ENCODE measurements at places on chromosomes 11 and 22.

DNA sequence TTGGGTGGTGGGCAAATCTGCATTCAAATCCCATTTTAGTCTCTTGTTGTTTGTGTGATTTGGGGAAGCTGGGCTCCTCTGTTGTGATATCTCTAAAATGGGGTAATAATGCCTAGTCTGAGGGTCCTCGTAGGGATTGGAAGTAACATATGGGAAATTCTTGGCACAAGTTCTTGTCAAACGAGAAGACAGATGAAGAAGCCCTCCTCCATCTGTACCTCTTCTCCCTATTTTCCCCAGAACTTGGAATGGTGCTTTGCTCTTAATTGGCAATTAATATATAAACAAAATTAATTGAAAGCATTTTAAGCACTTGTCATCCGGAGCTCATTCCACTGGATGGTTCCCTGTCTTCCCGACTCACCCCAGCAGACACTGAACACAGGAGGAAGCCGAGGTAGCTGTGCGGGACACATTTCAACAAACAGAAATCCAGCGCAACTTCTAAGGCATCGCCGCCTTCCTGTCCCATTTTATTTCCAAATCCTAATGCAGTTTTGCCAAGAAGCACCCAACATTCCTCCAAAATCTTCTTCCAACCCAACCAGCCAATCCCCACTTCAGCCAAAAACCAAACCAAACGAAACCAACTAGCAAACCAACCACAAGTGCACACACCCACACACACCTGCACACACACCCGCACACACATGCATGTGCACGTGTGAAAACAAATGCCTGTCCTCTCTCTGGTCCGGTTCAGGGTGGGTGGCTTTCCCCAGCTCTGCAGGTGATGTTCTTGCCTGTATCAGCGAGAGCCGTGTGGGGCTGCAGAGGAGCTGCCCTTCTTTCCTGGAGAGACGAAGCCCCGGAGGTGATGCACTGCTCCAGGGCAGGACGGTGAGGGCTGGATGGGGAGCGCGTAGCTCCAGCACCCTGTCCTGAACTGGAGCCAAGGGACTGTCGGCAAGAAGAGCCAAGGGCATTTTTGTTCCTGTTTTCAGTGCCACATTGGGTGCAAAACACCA lies 100.8 kb upstream of the B3GAT1 start:
- DNase-seq: no peak

GRCh38 chr11:6603287-6604080 lies at the start of the genes ILK and RRP8:
Gene ILK, plus strand, starts transcription at chr11:6603774. Its CDS starts 498 bp downstream, at chr11:6604272.
Gene RRP8, minus strand, starts transcription at chr11:6603616. Its CDS starts 114 bp downstream, at chr11:6603502.
- DNase-seq: peak; percentile 76

GRCh38 chr22:49726022-49726681 lies 101.5 kb downstream of the BRD1 start:
- no peak for DNase-seq

GRCh38 chr11:46858920-46859546 lies 13.0 kb upstream of the CKAP5 start:
- no peak for DNase-seq

DNA sequence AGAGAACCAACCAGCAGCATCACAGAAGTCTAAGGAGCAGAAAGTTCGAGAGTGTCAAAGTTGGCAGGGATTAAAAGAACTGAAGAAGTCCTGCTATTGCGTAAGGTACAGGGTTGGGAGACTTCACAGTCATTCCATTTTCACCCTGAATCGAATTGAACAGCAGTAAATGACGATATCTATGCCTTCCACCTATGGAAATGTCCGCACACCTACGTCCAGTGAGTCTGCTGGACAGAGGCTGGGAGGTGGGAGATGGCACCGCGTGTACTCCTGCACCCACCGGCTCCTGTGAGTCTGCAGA lies 116.7 kb downstream of the MICAL3 start:
- DNase-seq: no peak
